Astrocyte of the cerebellum (primary cell): ENCODE measurements at places on chromosomes 4 and X.

- no peak for DNase-seq
These were observed 22.7 kb downstream of the MAP9 start for GRCh38 chr4:155353923-155354540.

- no peak for DNase-seq
These were observed 106.3 kb upstream of the EOLA2 start for GRCh38 chrX:150044556-150044955.

GRCh38 chr4:48114412-48114811 is 19.6 kb downstream of the TXK start:
- no peak for DNase-seq

DNA sequence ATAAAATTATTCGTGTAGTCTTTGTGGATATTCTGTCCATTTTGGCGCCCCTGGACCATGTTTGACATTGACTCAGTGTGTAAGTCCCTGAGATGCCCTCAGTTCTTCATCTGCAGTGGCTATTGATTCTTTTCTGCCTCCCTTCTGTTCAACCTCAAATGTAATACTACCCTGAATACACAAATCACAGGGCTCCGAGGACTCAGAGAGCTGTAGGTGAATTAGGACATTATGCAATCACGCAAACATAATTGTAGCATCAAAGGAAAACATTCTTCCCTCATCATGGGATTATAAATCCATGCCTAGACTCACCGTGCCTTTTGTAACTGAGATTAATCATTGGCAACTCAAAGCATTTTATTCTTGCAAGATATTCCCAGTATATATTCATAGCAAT is 161.4 kb upstream of the PACRGL start:
- no peak for DNase-seq

GRCh38 chrX:134886002-134886596 is 104.7 kb upstream of the SMIM10 start:
- no peak for DNase-seq

GRCh38 chrX:150587585-150588503 is 19.4 kb downstream of the MTM1 start:
- no peak for DNase-seq

DNA sequence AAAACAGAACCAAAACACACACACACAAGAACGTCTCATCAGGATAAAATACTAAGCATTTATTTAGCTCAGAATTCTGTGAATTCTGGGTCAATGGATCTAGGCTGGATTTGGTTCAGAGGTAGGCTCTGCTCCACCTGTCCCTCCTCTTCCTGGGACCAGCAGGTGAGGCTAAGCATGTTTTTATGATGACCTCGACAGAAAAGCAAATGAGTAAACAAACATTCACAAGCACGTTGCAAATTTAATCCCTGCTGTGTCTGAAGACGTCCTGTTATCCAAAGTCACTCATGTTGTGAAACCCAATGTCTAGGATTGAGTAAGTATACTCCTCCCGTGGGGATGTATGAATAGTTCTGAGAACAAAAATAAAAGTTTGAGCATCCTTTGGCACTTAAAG is 371.4 kb upstream of the TECRL start:
- DNase-seq: no peak

DNA sequence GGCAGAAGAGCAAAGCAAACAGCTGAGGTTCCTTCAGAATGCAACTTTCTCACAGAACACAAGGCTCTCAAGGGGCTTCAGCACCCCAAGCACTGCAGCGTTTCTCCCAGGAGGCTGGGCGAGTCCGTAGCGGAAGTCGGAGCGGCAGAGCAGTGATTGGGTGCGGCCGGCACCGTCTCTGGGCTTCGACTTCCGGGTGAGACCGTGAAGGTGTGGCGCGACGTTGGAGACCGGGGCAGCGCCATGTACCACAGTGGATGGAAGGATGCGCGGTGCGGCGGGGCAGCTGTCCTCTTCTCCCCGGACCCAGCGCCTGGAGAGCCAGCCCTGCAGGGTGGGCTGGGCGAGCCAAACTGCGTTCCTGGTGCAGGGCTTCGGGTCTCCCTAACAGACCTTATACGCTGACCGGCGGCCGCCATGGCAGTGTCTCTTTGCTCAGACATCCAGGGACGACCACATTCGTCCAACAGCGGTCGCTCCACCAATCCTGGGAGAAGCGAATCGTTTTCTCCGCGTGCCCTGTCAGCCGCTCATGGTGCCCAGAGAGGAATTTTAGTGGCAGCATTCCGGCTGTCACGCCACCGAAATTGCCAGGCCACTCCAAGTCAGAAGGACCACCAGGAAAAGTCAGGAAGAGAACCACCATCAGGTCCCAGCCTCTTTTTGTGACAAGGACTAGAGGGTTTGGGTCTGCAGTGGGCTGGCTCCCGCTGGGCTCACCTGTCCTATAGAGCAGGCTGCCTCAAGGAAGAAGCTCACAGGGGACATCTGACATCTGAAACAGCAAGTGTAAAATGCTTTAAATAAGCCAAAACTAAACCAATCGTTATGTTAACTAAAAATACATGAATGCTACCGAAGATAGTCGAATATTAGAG is 20.5 kb downstream of the TRIM61 start:
- DNase-seq: no peak
